ENCODE measurements at places on chromosomes 2 and 18.

DNA sequence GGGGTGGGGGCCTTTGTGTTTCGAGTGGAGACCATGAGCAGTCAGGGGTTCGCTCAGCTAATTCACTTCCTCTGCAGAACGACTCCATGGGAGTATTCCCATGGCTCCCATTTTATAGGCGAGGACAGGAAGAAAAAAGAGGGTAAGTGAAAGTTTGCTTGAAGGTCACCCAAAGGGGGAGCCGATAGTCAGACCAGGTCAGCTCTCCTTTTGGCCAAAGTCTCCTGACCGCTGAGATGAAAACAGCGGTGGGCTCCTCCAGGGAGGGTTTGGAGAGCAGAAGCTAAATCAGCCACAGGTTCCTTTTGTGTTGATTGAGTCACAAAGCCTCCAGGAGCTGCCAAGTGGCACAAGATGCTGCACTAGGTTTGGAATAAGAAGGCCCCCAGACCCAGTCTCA lies 34.1 kb upstream of the CTAGE1 start:
- no peak for DNase-seq

GRCh38 chr2:76870011-76870410 lies 652.2 kb downstream of the LRRTM4 start:
- no peak for DNase-seq

- DNase-seq: peak; percentile 66
These were observed 50.7 kb upstream of the HNRNPA3 start for GRCh38 chr2:177161741-177162460.

GRCh38 chr18:8634508-8634907 lies 25.3 kb downstream of the RAB12 start:
- DNase-seq: no peak

- no peak for DNase-seq
These were observed 48.1 kb downstream of the ADCY3 start for GRCh38 chr2:24871852-24872333.

DNA sequence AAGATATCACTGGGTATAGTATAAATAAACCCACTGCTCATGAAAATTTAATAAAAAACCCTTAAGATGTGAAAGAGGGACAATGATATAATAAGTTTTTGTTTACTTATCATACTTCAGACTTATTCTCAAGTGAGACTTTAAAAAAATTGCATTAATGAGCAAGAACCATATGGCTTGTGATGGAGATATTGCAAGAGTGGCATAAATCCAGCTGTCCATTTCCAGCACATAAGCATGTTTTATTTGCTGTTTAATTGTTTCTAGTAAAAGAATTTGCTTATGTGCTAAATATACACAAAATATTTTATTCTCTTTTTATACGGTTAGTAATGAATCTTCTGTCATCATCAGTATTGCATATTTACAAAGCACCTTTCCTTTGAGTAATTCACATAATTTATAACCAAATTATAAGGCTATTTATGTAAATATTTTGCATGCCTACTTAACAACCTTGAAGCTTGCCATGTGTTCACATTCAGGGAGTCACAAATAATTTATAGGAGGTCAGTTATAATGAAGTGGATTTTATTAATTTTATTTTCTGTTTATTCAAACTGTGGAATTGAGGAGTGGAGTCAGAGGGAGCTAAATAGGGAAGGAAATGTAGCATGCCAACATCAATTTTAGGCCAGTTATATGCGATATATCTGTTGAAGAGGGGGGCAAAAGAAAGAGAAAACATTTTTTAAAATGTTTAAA lies 318.5 kb upstream of the CWC22 start:
- DNase-seq: no peak

GRCh38 chr2:231300020-231300721 lies 95.3 kb upstream of the B3GNT7 start:
- DNase-seq: no peak

DNA sequence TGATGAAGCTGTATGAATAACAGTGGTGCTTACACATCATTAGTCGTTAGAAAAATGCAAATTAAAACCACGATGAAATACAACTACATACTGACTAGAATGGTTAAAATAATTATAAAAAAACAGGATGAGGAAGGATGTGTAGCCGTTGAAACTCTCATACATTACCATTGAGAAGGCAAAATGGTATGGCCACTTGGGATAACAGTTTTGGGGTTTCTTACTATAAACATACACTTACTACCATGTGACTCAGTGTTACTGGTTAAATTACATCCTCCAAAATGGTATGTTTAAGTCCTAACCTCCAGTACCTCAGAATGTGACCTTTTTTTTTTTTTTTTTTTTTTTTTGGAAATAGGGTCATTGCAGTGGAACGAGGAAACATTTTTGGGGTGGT lies 58.4 kb downstream of the UBE2E3 start:
- DNase-seq: no peak

DNA sequence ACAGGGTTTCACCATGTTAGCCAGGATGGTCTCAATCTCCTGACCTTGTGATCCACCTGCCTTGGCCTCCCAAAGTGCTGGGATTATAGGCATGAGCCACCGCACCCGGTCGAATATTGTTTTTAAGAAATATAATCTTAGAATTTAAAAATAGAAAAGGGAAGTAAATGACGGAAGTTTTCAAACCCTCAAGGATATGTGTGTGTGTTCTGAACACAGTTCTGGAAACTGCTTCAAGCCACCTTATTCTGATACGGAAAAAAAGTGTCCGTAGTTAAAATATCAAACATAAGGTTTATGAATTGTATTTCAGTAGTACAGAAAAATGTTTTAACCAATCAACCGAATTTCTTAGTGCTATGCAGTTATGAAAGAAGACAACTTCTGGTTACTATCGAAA lies 115.9 kb downstream of the UPP2 start:
- peak; percentile 79 for DNase-seq

DNA sequence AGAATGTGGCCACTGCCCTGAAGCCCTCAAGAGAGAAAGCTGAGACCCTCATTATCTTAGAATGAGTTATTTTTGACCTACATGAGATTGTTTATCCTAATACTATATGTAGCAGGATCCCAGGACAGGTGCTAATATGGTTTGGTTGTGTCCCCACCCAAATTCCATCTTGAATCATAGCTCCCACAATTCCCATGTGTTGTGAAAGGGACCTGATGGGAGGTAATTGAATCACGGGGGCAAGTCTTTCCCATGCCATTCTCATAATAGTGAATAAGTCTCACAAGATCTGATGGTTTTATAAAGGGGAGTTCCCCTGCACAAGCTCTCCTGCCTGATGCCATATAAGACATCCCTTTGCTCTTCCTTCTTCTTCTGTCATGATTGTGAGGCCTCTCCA lies 76.8 kb downstream of the CCBE1 start:
- DNase-seq: no peak

GRCh38 chr18:23583071-23583865 lies 3.0 kb downstream of the NPC1 start:
- no peak for DNase-seq

All from common myeloid progenitor, CD34-positive (primary cell).